GM06990 (cell line): ENCODE measurements at places on chromosomes 12 and 14.

DNA sequence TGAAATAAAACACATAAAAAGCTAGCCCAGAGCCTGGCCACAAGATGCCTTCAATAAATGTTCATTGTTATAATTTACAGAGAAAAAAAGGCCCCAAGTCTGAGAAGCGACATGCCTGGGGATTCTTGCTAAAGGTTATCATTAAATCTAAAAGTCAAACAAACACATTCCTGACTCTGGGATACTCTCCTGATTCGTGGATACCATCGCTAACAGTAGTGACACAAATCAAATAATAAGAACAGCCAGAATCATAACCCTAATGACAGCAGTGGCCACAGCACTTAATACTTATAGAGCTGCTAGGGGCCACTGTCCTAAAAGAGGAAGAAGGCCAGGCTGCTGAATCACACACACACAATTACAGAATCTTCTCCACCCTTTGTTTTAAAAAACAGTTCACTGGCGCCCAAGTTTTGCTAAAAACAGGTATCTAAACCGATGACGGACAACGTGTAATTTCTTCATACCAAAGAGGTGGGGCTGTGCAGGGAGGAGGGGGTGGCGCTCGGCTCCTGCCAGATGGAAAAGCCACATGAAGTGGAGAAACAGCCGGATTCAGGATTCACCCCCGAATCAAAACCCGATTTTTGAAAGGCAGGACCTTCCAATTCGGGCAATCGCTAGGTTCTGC lies 1.2 kb downstream of the CLIP1 start:
- DNase-seq = no peak

DNA sequence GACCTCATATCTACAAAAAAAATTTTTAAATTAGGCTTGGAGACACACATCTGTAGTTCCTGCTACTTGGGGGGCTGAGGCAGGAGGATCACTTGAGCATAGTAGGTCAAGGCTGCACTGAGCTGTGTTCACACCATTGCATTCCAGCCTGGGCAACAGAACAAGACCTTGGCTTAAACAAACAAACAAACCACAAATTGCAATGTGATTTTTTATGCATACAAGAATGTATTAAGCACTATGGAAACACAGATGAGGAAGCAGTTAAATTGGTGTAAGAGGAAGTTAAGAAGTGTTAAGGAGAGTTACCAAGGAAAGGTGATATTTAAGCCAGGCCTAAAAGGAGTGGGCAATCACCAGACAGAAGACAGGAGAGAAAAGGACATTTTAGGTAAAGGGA lies 83.6 kb upstream of the HECTD1 start:
- no peak for DNase-seq

DNA sequence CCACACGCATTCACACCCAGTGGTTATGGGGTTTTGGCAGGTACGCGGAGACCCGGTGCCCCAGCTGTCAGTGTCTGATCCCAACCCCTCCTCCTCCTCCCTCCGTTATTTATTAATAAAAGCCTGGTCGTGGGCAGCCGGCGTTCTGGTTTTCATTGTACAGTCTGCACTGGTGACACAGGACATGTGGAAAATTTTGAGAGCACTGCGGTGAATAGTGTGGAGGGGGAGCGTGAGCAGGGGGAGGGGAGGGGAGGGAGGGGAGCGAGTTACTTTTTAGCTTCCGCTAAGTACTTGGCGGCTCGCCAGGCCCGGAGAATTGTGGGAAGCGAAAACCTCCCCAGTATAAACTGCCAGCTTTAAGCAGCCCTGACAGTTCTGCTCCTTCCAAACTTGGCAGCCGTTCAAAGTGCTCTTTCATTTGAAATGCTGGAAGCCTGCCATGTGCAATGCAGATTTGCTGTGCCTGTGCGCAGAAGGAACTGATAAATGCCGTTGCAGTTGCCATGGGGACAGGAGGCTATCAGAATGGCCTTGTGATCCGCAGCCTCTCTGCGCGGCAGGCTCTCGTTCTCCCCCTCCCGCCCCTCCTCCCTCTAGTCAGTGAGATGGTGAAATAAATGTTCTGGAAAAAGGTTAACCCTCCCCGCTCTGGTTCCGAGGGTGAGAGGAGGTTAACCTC lies 11.7 kb upstream of the IRF2BPL start:
- DNase-seq = peak; percentile 88

DNA sequence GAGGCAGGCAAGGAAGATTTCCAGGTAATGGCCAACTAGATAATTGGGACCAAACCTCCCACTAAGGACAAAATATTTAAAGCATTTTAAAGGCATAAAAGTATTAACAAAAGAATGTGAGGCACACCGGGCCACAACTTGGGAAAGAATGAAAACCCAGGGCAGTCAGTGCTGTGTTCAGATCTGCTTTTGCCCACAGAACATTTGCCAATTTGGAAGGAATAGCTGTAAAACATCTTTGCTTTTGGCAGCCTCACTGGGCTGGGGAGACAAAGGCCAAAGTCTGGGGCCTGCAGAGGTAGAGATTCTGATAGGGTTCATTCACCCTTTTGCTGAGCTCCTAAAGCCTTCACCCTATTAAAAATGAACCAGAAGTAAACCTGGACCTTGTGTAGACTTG lies 82.3 kb downstream of the SYNE3 start:
- no peak for DNase-seq

GRCh38 chr14:96895658-96896271 lies 98.6 kb downstream of the VRK1 start:
- DNase-seq = no peak
